ENCODE measurements at places on chromosomes 6 and 20.
A peak's percentile ranks its signal among the peaks of the same experiment; 100 is the strongest.

DNA sequence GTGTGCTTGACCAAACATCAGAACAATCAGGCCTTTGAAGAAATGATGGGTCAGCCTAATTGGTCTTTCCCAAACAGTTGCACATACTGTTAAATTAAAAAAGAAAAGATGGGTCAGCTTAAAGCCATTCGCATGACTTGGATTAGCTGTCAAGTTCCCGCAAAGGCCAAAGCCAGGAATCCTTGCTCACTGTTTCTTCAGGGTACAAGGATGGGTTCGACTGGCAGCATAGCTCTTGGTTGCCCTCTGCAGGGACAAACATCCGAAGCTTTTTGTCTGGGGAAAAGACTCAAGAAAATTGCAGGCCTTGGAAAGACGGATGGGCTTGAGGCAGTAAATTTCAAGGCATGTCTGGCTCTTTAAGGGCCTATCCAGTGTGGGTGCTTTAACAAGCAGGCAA is 168.0 kb downstream of the HDGFL1 start:
- no peak for DNase-seq

DNA sequence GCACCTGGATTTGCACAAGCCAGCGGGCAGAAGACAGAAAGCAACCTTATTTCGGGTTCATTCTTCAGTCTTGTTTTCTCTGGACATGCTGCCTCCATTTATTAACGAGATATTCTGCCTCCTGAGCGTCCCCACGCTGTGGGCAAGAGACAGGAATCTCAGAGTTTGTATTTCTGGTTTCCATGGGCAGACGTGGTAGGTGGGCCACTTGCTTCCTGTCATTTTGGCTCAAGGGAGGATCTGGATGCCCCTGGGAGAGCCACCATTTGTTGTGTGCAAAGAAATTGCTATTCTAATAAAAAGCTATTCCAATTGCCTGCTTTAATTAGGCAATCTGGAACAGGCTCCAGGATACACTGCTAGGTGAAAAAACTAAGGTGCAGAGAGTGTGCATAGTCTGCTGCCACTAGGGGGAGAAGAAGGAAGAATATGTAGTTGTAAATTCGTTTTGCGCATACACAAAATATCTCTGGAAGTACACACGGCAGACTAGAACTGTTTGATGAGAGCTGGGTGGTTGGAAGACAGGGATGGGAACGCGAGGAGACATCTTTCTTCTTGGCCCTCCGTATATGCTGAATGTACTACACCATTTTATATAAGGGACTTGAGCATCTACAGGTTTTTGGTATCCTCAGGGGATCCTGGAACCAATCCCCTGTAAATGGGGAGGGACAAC is 30.1 kb upstream of the SLC16A10 start:
- DNase-seq, result no peak

GRCh38 chr6:139064981-139065665 is 36.6 kb downstream of the ABRACL start:
- no peak for DNase-seq

DNA sequence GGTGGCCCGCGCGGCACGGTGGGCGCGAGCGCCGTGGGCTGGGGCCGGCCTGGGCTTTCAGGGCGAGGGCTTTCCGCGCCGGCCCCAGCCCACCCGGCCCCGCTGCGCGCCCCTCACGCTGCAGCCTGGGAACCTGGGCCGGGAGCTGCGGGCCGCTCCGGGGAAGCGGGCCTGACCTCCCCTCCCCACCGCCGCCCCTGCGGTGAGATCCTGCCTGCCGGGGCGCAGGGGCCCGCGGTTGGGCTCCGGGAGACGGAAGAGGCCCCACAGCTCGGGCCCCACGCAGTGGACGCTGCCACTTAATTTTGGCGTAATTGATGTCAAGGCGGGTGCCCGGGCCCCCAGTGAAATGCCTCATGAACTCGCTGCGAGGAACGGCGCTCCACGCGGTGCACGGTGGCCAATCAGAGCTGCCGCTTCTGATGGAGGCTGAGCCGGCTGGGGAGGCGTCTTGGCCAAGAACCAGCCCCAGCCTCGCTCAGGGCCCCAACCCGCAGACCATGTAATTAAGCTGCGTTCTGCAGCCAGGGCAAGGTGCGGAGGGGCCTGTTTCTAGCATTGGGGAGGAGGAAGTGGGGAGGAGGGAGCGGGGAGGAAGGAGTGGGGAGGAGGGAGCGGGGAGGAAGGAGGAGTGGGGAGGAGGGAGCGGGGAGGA is 96.1 kb upstream of the BHLHE23 start:
- DNase-seq, result peak; percentile 40

DNA sequence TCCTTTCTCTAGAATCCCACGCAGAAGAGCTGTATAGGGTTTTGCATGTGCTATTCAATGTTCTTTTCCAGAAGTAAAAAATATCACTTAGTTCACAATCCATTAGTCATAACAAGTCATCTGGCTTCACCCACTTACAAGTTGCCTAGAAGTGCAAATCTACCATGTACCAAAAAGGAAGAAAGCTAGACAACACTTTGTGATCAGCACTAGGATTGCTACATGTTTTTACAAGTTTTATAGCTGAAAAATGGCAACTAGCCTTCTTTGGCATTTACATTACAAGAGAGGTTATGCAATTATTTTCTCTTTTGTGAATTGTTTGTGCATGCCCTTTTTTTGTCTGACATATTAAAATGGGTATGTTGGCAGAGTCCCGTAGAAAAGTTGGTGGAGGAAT is 85.6 kb upstream of the PTPRK start:
- DNase-seq, result no peak

DNA sequence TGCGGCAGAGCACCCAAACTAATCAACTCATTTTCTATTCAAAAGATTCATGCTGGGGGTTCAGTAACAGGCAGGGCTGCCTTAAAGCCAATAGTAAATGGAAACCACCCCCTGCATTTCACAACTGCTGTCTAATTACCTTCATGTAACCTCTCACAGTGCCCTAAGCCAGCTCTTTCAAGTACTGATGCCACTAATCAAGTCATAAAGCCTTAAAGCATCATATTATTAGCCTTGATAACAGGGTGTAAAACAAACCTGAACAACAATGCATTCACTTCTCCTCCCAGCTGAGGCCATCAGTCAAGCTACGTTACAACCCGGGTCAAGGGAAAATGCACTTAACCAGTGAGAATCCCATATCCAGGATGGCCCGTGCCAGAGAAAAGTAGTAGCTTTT is 33.0 kb downstream of the TRERF1 start:
- no peak for DNase-seq

- no peak for DNase-seq
Measured at GRCh38 chr6:82144852-82145340, 102.6 kb downstream of the IBTK start.

- DNase-seq, result peak; percentile 80
Measured at GRCh38 chr6:132512638-132513632, at the start of gene STX7. Gene STX7 (minus strand): TSS chr6:132513116. CDS start chr6:132503530, 9,586 bp downstream.

DNA sequence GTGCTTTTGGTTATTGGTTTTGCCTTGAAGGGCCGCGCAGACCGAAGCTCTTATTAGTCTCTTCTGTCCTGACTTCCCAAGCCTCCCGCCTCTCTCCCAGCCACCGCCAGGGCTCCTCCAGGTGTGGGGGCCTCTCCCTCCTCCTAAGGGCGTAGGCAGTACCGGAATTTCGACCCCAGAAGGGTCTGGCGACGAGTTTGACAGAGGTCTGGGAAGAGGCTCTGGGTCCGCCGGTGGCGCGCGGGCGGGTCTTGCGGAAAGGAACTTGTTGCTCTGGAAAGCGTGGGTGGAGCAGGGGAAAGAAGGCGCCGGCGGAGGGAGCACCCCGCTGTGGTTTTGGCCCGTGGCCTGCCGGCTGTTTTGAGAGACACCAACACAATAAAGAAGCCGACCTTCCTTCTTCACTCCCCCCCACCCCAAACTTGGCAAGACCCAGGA is 1.8 kb downstream of the PCSK2 start:
- DNase-seq, result no peak

- DNase-seq, result no peak
Measured at GRCh38 chr20:48090784-48091183, 305.5 kb upstream of the SULF2 start.

GRCh38 chr6:11393713-11394627 is 143.6 kb upstream of the TMEM170B start:
- no peak for DNase-seq

GRCh38 chr6:6697620-6698019 is 109.1 kb downstream of the LY86 start:
- DNase-seq, result no peak

DNA sequence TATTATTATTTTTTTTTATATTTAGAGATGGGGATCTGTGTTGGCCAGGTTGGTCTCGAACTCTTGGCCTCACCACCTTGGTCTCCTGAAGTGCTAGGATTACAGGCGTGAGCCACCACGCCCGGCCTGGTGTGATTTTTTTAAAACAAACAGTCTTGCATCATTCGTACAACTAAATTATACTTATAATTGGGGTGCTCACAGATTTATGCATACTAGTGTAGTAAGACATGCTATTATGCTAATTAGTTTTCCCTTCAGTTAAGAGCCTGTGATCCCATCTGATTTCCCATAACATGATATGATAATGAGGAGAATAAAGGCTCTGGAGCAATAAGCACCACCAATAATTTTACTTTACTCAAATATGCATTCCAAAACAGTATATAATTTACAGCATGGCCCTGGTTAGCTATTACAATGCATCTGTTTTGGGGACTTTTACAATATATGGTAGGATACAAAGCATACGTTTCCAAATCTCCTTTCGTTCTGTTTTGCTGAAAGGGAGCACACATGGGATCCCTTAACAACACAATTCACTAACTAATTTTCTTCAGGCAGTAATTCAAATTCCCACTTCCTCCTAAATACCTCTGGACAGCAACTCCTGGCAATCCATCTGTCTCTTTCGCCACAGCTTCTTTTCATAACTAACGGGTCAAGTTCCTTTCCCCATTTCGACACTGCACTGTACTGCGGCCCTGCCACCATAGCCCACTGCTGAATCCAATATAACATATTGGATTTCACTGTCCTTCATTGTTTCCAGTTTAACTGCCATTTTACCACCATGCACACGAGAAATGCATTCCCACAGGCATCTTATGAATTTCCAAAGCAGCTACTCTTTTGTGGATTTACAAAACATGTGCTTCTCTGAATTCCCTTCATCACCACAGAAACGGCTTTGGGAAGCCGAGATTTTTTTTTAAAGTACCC is 1.7 kb downstream of the NUDT3 start:
- DNase-seq, result no peak

- DNase-seq, result no peak
Measured at GRCh38 chr20:22578221-22579118, 5.9 kb downstream of the FOXA2 start.

- DNase-seq, result no peak
Measured at GRCh38 chr6:144776031-144776819, 491.1 kb downstream of the UTRN start.

DNA sequence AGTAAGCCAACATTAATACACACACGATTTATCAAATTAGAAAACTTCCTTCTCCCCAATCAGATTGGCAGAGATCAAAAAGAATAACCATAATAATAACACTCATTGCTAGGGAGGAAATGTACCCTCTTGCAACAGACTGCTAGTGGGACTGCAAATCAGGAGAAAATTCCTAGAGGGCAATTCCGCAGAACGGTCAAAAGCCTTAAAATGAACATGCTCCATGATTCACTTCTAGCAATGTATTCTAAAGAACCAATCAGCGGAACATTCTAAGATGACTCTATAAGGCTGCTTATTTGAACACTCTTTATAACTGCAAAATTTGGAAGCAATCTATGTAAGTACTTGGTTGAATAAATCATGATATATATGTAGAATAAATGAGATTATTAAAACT is 8.5 kb upstream of the DACT2 start:
- DNase-seq, result no peak

DNA sequence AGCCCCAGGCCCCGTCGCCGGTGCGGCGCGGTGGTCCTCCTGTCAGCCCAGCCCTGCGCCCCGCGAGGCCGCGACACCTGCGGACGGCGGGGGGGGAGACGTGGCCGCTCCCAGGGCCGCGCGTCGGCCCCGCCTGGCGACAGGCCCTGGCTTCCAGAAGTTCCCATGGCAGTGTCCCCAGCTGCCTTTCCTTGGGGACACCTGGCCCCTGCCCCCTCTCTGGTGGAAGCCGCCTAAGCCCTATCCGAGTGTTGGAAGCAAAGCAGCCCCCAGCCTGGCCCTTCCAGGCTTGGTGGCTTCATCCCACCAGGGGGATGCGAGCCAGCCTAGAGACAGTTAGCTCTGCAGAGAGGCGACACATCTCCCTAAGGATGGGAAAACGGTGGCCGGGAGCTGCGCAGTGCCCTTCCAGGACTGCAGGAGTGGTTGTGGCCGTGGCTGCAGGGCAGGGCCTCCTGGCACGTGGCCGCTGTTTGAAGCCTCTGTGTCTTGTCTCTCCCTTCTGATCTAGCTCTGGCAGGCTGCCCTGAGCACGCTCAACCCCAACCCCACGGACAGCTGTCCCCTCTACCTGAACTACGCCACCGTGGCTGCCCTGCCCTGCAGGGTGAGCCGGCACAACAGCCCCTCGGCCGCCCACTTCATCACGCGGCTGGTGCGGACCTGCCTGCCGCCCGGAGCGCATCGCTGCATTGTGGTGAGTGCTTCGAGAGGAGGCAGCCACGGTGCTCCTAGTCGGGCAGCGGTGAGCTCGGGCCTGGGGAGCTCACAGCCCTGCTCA is 816 bp downstream of the NPEPL1 start:
- DNase-seq, result peak; percentile 67

DNA sequence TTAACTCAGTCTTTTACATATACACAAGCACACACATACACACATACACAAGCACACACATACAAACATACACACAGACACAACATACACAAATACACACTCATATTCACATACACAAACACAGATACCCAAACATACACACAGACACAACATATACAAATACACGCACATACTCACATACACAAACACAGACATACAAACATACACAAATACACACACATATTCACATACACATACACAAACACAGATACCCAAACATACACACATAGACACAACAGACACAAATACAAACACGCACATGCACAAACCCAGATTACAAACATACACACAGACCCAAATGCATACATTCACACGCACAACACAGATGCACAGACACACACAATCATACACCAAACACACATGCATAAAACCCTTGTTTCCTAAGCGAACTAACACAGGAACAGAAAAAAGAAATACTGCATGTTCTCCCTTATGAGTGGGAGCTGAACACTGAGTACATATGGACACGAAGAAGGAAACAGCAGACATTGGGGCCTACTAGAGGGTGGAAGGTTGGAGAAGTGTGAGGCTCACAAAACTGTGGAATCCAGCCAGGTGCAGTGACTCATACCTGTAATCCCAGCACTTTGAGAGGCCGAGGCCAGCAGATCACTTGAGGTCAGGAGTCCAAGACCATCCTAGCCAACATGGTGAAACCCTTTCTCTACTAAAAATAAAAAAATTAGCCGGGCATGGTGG is 34.2 kb downstream of the PIM1 start:
- DNase-seq, result no peak

GRCh38 chr6:17842014-17842776 is 135.5 kb upstream of the NUP153 start:
- DNase-seq, result no peak

- no peak for DNase-seq
Measured at GRCh38 chr6:84687431-84687830, 77.0 kb downstream of the TBX18 start.

- peak; percentile 44 for DNase-seq
Measured at GRCh38 chr6:33014841-33015634, 5.6 kb upstream of the HLA-DOA start.
